ENCODE measurements at places on chromosomes 3 and 15. TPM values are rescaled to one million over a fixed set of nuclear protein-coding genes. Genes with fewer than 3 reads are reported as not detected.

- DNase-seq: no peak
These were observed 155.6 kb upstream of the SLC2A2 start for GRCh38 chr3:171181907-171182690.

TUSC7 gene
- total RNA-seq: not detected

DNA sequence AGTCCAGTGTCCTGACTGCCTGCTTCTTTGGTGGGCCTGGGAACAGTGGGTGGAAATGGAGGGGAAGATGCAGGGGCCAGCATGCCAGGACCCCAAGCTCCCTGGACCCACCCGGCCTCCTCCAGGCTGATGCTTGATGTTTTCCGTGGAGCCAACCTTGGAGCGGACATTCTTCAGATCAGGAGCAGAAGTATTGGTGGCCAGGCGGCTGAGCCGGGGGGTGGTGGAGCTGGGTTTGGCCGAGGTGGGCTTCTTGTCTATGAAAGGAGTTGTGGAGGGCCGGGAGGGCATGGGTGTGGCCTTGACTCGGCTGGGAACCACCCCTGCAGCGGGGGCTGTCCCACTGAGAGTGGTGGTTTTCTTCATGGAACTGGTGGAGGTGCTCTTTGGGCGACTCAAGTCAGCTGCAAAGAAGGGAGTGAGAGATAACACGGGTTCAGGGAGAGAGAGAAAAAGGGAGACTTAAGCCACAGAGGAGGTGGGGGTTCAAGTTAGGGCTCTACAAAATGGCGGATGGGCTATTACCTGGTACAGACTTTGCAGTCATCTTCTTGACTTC is 67.8 kb downstream of the DHX30 start:
- no peak for DNase-seq

DNA sequence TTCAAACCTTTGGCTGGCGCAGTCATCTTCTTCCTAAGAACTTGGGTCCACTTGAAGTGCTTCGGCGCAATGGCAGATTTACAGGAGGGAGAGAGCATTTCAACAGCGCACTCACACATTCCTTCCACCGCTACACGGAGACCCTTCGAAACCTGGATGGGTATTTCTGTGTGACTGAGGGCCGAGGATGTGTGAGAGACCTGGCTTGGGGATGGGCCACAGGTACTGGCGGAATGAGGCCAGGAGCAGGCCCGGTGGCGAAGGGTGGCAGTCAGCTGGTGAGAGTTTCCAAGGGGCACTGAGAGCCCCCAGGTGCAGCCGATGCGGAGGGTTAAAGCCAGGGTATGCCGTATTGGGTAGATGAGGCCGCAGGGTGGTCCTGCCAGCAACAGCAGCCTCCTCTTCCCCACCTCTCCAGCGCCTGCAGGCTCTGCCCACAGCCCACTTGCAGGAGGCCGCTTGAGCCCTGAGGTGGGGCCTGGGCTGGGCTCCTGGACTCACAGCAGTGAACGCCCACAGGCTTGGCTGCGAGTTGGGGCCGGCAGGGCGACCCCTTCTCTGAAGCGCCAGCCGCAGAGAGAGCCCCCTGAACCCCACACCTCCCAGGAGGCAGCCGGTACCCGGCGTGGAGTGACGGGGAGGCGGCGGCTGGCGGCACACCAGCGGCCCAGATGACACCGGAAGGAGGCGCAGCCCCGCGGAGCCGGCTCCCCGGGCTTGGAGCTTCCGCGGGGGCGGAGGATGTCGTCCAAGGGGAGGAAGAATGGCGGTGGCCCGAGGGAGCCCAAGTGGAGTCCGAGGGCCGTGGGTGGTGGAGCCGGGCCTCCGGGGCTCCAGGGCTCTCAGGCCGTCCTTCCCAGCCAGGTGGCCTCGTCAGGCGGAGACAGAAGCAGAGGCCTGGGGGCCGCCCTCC is 166.5 kb downstream of the NSMCE3 start:
- DNase-seq: peak; percentile 78

- no peak for DNase-seq
These were observed 2.4 kb upstream of the MAGI1 start for GRCh38 chr3:66041116-66041515.

DNA sequence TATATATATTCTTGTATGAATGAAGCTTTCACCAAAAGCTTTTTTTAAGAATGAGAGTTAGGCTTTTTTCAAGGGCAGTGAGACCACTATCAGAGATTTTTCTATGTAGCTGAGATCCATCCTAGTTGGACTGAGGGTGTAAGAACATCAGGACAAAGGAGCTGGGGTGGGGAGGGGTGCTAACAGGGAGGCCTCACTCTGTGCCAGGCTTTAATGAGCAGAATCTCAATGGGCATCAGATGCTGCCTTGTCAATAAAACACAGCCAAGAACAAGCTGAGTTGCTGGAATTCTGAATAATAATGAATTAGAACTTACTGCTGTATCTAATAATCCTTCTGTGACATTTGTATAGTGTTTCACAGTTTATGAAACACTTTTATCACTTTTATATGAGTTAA is 41.4 kb upstream of the USP3 start:
- DNase-seq: no peak

DNA sequence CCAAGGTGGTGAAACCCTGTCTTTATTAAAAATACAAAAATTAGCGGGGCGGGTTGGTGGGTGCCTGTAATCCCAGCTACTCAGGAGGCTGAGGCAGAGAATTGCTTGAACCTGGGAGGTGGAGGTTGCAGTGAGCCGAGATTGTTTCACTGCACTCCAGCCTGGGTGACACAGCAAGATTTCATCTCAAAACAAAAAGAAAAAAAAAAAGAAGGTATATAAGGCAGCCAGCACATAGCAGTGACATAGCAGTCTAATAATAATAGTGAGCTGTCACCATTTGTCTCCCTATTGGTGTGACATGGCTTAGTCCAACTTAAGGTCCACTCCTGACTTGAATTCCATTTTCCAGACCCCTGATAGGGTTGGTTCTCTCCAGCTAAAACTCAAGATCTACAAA is 8.8 kb upstream of the LACTB start:
- DNase-seq: no peak

LRRC2 gene
- 7.1 TPM for total RNA-seq

- DNase-seq: no peak
These were observed 610.0 kb downstream of the FOXP1 start for GRCh38 chr3:70973558-70973957.

DNA sequence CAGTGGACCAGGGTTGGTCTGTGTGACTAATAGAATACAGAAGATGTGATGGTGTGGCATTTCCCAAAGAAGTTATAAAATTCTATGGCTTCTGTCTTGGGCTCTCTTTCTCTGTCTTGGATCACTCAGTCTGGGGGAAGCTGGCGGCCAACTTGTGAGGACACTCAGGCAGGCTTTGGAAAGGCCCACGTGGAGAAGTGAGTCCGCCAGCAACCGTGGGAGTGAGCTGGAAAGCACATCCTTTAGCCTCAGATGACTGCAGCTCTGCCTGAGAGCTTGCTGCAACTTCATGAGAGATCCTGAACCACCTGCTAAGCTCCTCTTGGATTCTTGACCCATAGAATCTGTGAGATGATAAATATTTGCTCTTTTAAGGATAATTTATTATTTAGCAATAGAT is 72.0 kb upstream of the RASGRP1 start:
- DNase-seq: no peak

DNA sequence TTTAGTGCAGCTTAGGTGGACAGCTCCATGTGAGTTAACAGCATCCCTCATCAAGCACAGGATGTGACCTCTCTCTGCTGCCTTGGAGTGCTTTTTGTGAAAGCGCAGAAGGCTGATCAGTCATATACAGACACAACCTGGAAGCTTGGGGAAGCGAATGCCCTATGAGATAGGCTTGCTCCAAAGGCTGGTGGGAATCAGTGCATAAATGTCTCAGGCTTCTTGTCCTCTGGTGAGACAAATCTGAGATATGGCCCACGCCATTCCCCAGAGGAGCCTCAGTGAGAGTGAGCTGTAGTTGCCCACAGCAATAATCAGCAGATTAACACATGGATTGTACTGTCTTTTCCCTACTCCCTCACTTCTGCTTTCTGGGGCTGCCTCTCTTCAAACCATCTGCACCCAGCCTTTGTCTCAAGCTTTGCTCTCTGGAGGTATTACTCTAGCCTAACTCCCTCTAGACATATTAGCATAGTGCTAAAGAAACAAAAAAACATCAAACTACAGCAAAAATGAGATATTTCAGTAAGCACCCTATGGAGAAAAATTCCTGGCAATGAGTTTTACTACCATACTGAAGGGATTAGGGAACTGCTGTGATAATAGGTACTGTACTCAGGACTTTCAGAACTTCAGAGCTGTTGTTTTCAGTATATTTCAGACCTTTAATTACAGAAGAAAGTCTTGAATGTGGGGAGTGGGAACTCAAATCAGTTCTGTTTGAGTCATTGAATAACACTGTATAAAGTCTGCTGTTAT is 113.7 kb downstream of the OXSM start:
- DNase-seq: no peak

DNA sequence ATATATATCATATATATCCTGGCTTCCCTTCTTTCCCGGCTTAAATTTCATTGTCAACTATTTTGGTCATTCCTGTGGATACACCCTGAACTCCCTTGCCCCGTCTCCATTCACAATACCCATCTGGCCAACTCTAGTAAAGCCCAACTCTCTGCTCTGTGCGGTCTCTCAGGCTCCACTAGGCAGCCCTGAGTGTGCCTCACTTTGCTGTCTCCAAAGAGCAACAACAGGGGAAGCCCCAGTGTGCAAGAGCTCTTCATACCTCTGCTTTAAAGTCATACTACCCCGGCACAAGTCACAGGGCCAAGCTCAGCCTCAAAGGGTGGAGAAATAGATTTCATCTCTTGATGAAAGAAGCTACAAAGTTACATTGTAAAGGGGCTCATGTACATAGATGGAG is 18.9 kb upstream of the FEM1B start:
- no peak for DNase-seq

GRCh38 chr15:88695691-88696251 is 57.0 kb downstream of the ISG20 start:
- DNase-seq: no peak

C3orf70 gene
- 1.5 TPM for total RNA-seq

HSPBAP1 gene
- 8.0 TPM for total RNA-seq

- no peak for DNase-seq
These were observed 148.4 kb downstream of the ADAMTS17 start for GRCh38 chr15:100193277-100193860.

- no peak for DNase-seq
These were observed 28.9 kb downstream of the CFAP91 start for GRCh38 chr3:119731560-119732343.

GRCh38 chr3:85785766-85786165 is 827.0 kb downstream of the CADM2 start:
- DNase-seq: no peak

GRCh38 chr3:148255981-148256969 is 441.4 kb upstream of the AGTR1 start:
- DNase-seq: no peak

GRCh38 chr15:26143221-26143620 is 280.1 kb upstream of the ATP10A start:
- no peak for DNase-seq

DNA sequence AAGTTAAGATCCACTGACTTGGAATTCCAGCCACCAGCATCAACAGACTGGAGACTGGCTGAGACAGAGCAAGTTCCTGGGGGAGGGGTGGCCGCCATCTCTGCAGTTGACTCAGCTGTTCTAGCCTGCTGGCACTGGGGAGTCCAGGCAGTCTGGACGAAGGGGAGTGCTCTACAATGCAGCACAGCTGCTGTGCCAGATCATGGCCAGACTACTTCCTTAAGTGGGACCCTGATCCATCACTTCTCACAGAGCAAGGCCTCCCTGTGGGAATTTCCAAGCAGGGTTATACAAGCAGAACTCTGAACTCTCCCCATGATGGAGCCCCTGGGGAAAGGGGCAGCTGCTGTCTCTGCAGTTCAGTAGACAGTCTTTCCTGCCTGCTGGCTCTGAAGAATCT is 35.2 kb downstream of the PYGO1 start:
- DNase-seq: peak; percentile 34

NANOGP8 gene
- 49.6 TPM for total RNA-seq

- peak; percentile 95 for DNase-seq
These were observed 36.3 kb upstream of the PLA2G4E start for GRCh38 chr15:42056934-42057798.

GRCh38 chr15:65836665-65837064 is 32.6 kb upstream of the RAB11A start:
- peak; percentile 73 for DNase-seq

GRCh38 chr15:73324496-73325170 is 44.1 kb downstream of the HCN4 start:
- DNase-seq: no peak

- DNase-seq: no peak
These were observed 256.2 kb downstream of the RORA start for GRCh38 chr15:60972866-60973265.

DYNC1LI1 gene
- 45.1 TPM for total RNA-seq

- peak; percentile 68 for DNase-seq
These were observed 319 bp downstream of the LNP1 start for GRCh38 chr3:100401674-100402041.

- DNase-seq: peak; percentile 82
These were observed 1.4 kb upstream of the MAGEL2 start for GRCh38 chr15:23648920-23649515.

ADAMTS9 gene
- 0.31 TPM for total RNA-seq

SPTBN5 gene
- 1.1 TPM for total RNA-seq

DNA sequence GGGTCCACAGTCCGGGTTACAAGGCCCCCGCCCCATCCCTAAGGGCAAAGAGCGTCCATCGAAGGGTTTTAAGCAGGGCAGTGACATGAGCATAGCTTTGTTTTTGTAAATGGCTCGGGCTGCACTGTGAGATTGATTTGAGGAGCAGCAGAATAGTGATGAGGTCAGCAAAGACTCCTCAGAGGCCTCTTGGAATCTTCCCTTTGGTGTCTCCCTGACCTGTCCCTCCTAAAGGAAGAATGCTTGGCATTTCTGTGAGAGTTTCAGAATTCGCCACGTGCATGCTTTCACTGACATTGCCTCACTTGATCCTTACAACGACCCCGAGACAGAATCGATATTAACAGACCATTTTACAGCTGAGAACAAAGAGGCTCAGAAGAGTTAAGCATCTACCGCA is 20.3 kb downstream of the LAMP3 start:
- peak; percentile 55 for DNase-seq

GRCh38 chr3:177448987-177449359 is 251.7 kb upstream of the TBL1XR1 start:
- no peak for DNase-seq

GRCh38 chr15:29821416-29822099 is 710 bp downstream of the TJP1 start:
- peak; percentile 92 for DNase-seq

DNA sequence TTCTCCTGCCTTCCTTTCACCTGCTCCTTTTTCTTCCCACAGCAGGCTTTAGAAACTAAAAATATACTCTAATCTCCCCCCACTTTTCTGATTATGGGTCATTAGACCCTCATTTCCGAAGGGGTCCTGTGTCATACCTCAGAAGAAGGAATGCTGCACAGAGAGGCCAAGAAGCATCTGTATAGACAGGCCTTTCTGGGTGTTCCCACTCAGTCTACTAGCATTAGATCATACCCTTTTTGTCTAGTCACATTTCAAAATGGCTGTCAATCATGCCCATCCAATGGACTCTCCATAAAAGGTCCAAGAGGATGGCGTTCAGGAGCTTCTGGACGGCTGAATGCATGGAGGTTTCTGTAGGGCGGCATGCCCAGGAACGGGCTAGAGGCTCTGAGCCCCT is 192.2 kb downstream of the SUCLG2 start:
- no peak for DNase-seq

All from GM23338 (cell line).